Calu3 (cell line): ENCODE measurements at places on chromosomes 7 and 10.

GRCh38 chr7:22356701-22357310 is at the start of gene RAPGEF5:
TSS of gene RAPGEF5 (minus strand) at chr7:22357154. CDS start at chr7:22357060, 94 bp downstream.
- DNase-seq = peak; percentile 80

DNA sequence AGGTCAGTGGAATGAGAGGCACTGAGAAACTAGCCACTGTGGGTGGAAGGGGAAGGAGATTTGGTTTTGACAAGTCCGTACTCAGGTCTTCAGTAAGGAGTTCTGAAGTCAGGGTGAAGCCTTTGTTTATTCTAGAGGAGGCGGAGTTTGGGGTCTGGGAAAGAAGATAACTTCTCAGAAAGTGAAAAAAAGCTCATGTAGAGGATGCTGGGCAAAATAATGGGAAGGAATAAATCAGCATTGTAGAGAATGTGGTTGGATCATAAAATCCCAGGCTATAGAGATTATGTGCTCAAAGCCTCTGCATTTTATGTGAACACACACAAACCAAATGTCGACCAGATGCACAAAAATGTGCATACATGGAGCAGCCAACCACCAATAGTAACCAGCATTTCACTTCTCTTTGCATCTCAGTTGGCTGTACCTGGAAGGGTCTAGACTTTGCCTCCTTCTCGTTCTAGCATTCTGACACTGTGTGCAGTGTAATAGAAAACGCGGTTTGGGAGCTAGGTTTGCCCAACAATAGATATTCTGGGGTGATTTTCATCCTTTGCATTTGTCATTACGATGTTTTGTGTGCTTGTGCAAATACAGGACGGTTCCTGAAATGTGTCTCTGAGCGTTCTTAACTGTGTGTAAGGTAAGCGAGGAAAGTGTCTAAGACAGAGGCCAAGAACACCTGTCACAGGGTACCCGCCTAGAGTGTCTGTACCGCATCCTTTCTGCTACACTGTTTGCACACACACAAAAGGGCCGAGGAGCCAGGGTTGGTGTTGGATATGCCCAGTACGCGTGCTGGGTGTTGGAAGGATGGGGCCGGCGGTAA is 603 bp upstream of the HECW1 start:
- no peak for DNase-seq

DNA sequence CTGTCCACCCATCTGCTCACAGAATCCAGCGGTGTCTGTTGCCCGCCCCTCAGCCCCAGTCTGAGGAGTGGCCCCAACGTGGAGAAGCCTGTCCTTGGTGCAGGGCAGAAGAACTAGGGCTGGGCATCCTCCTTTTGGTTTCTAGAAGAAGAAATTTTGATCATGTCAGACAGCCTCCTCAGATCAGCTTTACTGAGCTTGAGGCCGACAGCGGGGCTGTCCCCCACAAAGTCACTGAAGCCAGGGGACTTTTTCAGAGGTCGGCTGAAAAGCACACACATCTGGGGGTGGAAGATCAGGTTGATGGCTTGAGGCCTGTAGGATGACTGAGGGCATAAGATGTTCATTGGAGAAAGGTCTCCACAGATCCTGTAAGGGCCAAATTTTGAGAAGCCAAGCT is 767.9 kb downstream of the GRID1 start:
- no peak for DNase-seq

DNA sequence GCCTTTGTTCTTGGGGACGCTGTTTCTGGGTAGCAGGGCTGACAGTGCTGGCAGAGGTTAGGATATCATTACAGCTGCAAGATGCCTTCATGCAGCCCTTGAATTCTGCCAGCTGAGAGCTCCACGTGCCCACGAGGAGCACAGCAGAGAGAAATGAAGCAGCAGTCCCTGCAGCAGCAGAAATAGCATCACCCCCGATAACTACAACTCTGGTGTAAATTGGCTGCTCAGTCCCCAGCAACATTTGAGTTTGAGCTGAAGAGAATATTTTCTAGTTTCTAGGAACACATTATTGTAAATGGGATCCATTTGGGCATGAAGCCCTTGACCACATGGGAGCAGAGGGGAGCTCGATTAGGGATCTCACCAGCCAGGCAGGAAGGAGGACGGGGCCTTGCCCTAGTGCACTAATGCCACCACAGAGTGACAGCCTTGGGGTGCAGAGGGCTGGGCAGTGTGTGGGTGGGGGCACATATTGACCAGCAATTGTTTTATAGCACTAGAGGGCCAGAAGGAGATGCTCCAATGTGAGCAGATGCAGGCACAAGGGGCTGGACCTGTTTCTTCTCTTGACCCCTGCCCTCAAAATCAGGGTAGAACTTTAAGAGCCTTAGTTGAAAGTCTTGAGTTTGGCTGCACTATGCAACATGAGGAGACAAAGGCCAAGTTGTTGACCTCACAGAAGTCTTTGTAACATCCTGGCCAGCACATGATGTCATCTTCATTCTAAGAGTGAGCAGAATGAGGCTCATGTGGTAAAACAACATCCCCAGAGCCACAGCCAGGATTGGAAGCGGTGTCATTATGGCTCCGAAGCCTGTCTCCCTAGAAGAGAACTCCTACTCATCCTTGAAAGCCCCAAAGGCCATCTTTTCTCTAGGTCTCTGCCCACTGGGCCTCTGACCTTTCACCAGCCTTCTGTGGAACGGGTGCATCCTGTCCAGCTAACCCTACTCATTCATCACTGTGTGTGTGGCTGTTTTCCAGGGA is 52.6 kb downstream of the ADCY1 start:
- DNase-seq = no peak

DNA sequence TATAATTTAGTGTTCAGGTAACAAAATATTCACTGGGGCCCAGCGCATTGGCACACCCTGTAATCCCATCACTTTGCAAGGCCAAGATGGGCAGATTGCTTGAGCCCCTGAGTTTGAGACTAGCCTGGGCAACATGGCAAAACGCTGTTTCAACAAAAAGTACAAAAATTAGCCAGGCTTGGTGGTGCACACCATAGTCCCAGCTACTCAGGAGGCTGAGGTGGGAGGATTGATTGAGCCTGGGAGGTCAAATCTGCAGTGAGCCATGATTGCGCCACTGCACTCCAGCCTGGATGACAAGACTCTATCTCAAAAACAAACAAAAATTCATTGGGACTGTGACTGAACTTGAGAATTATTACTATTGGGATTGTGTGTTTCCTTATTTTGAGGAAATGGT is 40.4 kb upstream of the TRUB1 start:
- DNase-seq = no peak

DNA sequence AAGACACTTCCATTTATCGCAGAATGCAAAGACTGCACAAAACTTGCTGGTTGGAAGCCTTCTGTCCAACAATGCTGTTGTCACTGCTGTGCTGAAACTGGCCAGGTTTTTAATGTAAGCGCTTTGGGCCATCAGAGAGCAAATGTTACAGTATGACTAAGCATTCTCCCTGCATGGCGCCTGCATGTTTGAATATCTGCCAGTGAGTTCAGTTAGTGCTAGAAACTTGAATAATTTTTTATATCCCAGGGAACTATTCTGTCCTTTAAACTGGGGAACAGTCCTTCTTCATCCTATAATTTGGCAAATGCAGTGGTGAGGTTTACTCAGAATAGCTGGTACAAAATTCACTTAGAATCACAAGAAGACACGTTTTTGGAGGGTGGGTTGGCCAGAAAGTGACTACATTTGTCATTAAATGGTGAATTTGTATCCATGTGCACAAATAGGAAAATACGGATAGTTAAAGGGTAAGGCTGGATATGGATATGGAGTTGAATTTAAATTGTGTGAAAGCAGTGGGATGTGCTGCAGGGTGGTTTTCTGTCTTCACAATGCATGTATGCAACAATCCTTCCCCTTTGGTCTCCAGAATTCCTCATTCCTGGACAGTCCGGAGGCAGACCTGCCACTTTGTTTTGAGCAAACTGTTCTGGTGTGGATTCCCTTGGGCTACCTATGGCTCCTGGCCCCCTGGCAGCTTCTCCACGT is 1.7 kb downstream of the ABCC2 start:
- no peak for DNase-seq

GRCh38 chr7:27442455-27442854 is 199.9 kb downstream of the EVX1 start:
- no peak for DNase-seq

GRCh38 chr10:51510231-51510630 is 189.2 kb downstream of the CSTF2T start:
- DNase-seq = no peak

DNA sequence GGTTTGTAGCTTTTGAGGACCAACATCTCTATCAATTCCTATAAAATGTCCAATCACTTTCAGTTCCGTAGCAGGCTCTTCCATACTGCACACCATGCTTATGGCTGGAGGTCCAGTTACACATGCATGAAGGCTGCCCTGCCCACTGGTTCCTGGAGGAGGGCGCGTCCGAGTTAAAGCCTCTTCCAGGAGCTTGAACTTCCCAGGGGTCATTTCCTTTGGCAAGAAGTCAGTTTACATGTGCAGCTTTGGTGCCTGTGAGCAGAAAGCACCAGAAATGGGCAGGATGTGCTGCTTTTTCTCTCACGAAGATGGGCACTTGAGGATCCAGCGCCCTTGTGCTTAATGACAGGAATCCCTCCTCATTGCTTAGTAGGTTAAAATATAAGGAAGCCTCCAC is 17.6 kb upstream of the PHYH start:
- DNase-seq = no peak

DNA sequence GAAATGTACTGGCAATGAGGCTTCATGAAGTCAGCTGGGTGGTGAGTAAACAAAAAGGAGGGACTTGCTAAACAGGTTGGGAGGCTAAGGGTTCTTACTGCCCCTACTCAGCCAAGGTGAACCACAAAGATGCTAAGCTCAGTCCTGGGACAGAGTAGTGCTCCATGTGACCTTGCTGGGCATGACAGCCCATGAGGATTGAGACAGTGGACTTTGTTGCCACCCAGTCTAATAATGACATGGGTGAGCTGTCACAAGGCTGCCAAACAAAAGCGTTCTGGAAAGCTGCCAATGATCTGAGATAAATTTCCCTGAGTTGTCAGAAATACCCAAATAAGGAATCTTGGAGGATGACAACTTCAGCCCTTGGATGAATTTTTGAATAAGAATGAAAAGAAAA is 75.2 kb downstream of the CLEC2L start:
- DNase-seq = peak; percentile 63

GRCh38 chr10:48416584-48417232 is 110.2 kb downstream of the MAPK8 start:
- no peak for DNase-seq

GRCh38 chr10:103053659-103054581 is 135.8 kb downstream of the CNNM2 start:
- no peak for DNase-seq

DNA sequence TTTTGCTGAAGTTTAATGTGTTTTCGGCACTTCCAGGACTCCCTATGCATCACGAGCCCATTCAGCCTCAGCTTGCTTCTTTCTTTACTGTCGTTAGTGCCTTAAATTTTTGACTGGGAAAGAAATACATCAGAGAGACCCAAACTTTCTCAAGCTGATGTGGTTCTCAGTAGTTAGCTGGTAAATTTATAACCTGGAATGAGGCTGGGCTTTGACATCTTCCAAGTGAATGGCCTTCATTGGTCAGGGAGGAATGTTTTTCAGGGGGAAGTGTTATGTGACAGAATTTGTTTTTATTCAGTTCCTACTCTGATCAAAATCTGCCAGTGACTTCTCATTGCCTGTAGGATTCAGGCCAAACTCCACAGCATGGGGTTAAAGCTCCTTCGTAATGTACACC is 296.9 kb downstream of the SORCS3 start:
- no peak for DNase-seq

DNA sequence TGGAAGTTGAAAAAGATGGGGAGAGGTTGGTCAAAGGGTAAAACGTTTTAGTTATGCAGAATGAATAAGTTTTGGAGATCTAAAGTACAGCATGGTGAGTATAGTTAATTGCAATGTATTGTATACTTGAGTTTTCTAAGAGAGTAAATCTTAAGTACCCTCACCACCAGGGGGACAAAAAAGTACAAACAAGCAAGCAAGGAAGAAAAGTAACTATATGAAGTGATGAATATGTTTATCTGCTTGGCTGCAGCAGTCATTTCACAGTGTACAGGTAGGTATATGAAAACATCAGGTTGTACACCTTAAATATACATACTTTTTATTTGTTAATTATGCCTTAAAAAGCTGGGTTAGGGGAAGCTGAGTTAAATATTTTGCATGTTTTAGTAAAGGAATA is 157.3 kb downstream of the PCLO start:
- DNase-seq = no peak

- no peak for DNase-seq
These were observed 5.9 kb downstream of the EBF3 start for GRCh38 chr10:129958148-129958628.

GRCh38 chr10:50884302-50884701 is 1.1 kb downstream of the A1CF start:
- no peak for DNase-seq

GRCh38 chr10:118621304-118621942 is 26.0 kb upstream of the PRLHR start:
- peak; percentile 3 for DNase-seq

GRCh38 chr7:105974471-105974870 is 11.4 kb downstream of the CDHR3 start:
- no peak for DNase-seq

- no peak for DNase-seq
These were observed 600.4 kb downstream of the KCNMA1 start for GRCh38 chr10:77036993-77037734.

DNA sequence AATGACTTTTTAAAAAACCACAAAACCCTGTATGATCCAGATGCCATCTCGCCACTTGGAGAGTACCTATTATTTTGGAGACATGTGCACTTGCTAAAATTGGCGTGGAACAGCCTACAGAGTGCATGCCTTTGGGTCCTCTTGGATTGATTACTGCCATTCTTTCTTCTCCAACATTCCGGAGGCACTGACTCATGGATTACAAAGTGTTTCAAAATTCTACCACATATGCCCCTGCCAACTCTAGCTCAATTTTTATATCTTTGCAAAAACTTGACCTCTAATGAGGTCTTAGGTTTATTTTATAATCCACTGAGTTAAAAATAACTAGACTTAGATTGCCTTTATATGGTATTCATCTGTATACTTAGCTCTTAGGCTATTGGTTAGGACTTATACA is 55.8 kb upstream of the KIF5B start:
- DNase-seq = peak; percentile 41

- DNase-seq = no peak
These were observed 316.9 kb upstream of the PHYHIPL start for GRCh38 chr10:58859526-58859925.

- DNase-seq = no peak
These were observed 965.7 kb downstream of the REEP3 start for GRCh38 chr10:64486901-64487300.

- DNase-seq = no peak
These were observed 1.9 kb downstream of the CRYGN start for GRCh38 chr7:151437866-151438516.

GRCh38 chr10:107813451-107814162 is 649.1 kb upstream of the SORCS1 start:
- no peak for DNase-seq

- no peak for DNase-seq
These were observed 146.2 kb downstream of the SEM1 start for GRCh38 chr7:96563409-96563808.

DNA sequence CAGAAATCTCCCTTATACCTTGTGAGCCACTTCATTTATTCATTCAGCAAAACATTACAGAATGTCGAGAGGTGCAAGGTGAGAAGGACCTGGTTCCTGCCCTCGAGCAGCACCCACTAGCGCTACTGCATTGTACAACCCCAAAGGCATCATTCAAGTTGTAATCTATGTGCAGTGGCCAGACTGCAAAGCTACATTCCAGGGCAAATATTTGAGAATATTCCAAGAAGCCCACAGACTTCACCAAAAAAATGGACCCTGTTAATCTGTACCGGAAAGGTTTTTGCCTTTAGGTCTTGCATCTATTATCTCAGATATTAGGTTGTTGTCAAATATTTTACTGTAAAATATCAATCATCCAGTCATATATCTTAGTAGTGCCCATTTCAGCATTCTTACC is 295.4 kb upstream of the FZD1 start:
- no peak for DNase-seq
